ENCODE measurements at places on chromosomes 1 and 21.
A peak's percentile ranks its signal among the peaks of the same experiment; 100 is the strongest.

GRCh38 chr1:160746836-160747500 lies 7.9 kb downstream of the SLAMF7 start:
- no peak for DNase-seq

DNA sequence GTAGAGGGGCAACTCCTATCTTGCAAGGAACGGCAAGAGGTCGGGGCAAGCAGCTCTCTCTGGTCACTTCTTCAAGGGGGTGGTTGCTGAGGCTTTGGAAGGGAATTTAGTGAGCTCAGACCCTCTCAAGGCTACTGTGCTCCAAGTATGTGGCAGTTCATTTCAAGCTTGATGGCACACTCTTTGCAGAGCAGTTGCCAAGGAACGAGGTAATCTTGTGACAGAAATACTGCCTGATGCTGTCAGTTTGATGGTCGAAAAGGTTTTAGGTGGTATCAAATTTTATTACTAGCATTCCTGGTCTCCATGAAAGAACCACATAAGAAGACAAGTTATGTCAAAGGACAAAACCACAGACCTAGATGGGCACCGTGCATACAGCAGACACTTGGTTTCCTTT lies 13.1 kb downstream of the CFAP298 start:
- no peak for DNase-seq

DNA sequence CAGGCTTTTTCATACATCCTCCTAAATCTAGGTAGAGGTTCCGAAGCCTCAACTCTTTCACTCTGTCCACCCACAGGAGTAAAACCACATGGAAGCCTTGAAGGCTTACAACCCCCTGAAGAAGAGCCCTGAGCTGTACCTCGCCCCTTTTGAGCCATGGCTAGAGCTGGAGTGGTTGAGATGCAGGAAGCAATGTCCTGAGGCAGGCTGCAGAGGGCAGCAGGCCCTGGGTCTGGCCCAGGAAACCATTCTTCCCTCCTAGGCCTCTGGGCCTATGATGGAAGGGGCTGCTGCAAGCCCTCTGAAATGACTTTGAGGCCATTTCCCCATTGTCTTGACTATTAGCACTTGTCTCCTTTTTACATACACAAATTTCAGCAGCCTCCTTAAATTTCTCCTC lies 1503.0 kb downstream of the KCNT2 start:
- no peak for DNase-seq

DNA sequence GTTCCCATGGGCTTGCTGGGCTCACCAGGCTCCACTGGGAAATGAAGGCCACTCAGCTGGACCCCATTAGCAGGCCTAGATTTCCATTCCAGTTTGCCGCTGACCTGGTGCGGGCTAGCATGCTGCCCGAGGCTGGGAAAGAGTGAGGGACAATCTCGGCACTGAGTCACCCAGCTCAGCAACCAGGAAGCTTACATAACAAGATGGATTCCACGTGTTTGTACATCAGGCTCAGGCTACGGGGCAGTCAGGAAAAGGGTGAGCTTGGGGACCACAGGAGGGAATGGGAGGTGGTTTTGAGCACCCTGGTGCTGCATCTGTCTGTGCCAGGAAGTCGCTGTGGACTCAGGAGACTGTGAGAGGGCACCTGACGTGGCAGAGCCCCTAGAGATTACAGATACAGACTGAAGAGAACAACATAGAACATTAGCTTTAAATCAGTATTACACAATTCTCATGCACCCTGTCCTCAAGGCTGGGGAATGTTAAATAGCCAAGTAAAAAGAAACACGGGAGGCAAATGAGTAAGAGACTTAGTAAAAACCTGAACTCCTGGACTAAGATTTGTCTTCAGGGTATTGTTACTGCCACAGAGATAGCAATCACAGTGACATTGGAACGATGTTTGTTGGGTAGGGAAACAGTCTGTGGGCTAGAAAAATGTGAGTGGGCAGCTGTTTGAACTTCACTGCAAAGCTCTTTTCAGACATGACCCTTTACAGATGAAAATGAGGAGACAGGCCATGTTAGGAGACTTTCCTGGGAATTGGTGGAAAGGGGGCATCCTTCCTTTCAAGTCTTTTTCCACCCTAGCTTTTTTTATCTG lies 51.1 kb downstream of the GLUL start:
- DNase-seq, result no peak

- DNase-seq, result no peak
These were observed 64.6 kb upstream of the EFHD2 start for GRCh38 chr1:15344800-15345704.

DNA sequence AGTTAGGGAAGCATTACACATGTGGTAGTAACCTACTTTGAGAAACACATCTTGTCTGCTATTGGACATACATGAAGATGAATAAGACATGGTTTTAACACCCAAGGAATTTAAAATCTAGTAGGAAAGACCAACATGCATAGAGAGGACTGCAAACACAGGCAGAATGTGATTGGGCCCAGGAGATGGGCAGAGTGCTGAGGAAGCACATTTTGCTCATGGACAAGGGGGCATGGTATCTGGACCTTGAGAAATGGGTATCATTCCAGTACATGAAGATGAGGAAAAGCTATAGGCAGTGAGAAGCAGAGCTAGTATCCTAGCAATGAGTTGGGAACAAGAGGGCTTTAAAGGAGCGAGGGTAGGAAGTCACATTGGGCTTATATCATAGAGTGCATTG lies 142.7 kb downstream of the SPATA46 start:
- no peak for DNase-seq

GRCh38 chr1:169753549-169753948 lies 19.7 kb upstream of the SELE start:
- no peak for DNase-seq

GRCh38 chr1:198771563-198772153 lies 132.8 kb downstream of the PTPRC start:
- peak; percentile 44 for DNase-seq

GRCh38 chr21:33847588-33848248 lies 67.9 kb downstream of the ATP5PO start:
- no peak for DNase-seq

GRCh38 chr1:28986306-28986910 lies 72.0 kb downstream of the EPB41 start:
- DNase-seq, result no peak

GRCh38 chr1:212485913-212486618 lies 53.3 kb downstream of the NENF start:
- DNase-seq, result peak; percentile 11

GRCh38 chr21:15644489-15644888 lies 85.3 kb upstream of the USP25 start:
- DNase-seq, result no peak

GRCh38 chr21:38494251-38494642 lies 4.0 kb downstream of the ERG start:
- no peak for DNase-seq

DNA sequence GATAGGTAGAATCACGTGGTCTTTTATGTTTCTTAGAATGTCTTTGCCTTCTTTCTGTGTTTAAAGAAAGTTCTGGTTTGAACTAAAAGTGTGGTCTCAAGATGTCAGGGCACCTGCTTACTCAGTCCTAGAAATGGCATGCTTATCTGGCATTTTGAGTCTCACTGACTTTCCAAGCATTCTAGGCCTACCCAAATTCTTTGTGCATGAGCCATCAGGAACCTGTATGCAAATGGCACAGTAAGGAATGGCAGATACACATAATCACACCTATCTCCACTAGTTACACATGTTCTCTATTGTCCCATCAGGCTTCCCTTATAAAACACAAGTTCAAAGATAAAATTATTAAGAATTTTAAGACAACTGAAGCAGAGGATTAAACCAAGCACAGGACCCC lies 29.5 kb upstream of the CLCA4 start:
- DNase-seq, result no peak

DNA sequence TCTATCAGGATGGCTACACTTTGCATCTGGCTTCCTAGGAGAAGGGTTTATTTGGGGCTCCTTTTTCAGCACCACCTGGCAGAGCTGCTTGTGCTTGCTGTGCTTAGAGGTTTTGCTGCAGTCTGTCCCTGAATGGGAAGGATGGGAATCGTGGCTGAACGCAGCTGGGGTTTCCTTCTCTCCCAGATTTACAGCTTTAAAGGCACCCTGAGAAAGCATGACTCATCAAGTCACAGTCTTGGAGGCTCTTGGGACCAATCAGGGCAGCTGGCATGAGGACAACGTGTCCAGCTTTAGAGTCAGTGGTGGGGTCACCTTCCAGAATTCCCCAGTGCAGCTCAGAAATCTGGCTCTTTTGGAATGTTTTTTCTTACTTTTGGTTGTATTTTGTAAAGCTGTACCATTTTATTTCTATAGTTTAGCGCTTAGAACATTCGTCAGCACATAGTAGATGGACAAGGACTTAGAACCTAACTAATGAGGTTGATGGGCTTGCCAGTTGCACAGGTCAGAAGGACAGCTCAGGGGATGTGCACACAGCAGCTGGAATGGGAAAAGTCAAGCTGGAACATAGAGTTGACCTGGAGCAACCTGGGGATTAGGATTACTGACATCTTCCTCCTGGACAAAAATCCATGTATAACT lies 222.6 kb downstream of the PRDM2 start:
- no peak for DNase-seq

DNA sequence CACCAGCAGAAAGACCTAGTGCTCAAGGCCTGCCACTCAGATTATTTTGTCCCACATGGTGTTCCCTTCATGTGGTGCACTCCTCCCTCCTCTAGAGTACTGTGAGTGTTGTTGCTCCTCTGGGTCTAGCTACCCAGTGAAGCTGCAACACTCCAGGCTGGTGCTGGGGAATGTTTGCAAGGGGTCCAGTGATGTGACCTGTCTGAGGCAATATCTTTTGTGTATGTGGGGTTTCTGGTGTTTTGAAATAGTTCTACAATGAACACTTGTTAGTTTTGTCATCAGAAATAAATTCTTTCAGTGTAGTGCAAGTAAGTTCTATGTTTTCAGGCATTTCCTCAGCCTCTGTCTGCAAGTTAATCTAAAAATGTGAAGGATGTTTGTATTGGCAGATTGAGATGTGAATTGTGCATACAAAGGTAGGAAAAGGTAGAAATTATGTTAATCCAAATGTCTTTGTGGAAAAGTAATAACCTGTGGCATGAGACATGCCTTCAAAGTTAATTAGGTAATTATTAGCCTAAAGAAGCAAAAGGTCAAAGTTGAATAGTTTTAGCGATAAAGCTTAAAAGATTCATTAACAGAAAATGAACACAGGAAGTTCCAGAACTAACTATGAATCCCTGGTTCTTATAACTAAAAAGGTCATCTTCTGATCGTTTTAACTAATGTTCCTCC lies 616.8 kb downstream of the LTN1 start:
- no peak for DNase-seq

GRCh38 chr1:168135921-168136708 lies 615 bp downstream of the GPR161 start:
- DNase-seq, result no peak

- DNase-seq, result peak; percentile 55
These were observed 107.5 kb downstream of the ZNF281 start for GRCh38 chr1:200302192-200302920.

GRCh38 chr21:39511102-39511501 lies 59.3 kb downstream of the SH3BGR start:
- DNase-seq, result no peak

DNA sequence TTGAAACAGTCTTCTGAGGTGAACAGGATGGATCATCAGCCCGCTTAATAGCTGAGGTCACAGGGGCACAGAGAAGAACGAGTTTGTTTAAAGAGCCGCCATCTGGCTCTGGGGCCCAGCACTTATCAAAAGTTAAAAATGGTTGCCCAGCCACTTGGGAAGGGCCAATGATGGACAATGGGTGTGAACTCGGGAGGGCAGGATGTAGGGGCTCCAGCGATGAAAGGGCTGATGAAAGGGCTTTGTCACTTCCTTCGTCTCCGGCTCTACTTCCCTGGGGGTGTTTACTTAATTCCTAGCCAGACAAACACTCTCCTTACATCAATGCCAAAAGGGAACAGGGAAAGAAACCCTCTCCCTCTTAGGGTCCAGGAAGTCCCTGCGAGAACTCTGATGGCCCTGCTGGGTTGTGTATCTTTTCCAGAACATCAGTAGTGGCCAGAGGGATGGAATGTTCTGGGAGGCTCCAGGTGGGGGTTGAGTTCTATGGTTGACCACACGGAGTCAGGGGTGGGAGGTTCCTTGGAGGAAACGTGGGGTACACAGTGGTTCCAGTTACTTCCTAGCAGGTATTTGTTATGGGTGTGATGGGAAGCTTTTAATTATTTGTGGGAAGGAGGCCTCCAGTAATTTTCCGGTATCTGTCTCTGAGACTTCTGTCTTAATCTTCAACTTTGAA lies 9.0 kb upstream of the ABCG1 start:
- no peak for DNase-seq

DNA sequence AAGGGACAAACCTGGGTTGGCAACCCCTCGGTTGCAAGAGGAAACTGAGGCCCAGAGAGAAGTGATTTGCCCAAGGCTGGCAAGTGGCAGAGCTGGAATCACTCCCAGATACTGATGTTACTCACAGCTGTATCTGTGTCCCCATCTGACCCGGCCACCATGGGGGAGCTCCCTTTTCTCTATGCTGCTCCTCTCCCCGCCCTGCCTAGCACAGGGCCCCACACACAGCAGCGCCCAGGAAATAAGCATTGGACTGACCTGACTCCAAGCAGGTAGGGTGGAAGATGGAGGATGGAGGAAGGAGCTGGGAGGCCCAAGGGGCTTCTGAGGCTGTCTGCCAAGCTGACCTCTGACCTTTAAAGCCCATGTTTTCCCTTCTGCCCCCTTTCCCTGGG lies 3.0 kb upstream of the FBLIM1 start:
- no peak for DNase-seq

DNA sequence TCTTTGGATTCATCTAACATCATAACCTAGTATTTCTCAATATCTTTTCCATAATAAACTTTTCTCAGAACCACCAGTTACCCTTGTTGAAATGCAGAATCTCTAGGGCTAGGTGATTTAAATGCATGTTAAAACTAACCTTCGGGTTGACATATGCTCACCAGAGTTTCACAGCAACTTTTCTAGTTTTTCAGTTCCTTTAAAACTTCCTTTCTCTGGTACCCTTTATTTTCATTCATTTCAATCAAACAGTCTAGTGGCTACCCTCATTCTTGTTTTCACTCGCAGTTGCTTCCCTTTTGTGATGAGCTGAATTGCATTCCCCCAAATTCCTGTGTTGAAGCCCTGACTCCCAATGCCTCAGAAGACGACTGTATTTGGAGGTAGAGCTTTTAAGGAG lies 712.8 kb upstream of the CHRM3 start:
- DNase-seq, result no peak

- DNase-seq, result no peak
These were observed 393.8 kb downstream of the HHAT start for GRCh38 chr1:210722410-210723081.

- peak; percentile 28 for DNase-seq
These were observed 1.3 kb downstream of the RIT1 start for GRCh38 chr1:155909894-155910293.

- DNase-seq, result no peak
These were observed 183.6 kb upstream of the NR5A2 start for GRCh38 chr1:199843861-199844260.

GRCh38 chr1:217322834-217323233 lies 308.1 kb downstream of the GPATCH2 start:
- no peak for DNase-seq

DNA sequence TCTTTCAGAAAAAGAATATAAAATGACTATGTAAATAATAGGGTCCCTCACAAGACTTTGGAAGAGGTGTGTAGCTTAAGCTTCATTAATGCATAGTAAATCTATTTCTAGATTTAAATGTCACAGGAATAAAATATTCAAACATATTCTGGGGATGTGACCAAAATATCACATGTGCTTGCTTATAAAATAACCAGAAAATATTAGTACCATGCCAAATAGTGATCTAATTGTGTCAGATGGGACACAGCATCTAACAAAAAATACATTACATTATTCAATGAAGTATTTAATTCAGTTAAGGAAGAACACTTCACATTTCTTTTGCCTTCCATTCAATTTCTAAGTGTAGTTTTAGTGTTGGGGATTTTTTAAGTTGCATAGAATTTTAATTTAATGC lies 179.5 kb downstream of the LRRC40 start:
- no peak for DNase-seq
